ENCODE measurements at places on chromosomes 1 and 21.

DNA sequence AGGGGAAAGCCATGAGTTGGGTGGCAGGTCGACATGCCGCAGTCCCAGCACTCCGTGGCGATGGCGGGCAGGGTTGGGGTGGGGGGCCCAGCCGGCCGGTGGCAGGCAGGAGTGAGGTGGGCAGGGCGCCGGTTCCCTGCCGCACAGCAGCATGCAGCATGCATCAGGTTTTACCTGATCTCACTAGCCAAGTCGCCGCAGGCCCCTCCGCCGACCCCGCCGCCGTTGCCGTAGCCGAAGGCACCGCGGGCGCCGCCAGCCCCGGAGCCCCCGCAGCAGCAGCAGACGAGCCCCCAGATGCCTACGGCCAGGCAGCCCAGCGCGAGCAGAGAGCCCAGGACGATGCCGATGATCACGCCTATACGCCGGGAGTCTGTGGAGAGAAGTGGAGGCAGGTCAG, 6.7 kb downstream of the VSIG8 start:
- DNase-seq, result no peak

DNA sequence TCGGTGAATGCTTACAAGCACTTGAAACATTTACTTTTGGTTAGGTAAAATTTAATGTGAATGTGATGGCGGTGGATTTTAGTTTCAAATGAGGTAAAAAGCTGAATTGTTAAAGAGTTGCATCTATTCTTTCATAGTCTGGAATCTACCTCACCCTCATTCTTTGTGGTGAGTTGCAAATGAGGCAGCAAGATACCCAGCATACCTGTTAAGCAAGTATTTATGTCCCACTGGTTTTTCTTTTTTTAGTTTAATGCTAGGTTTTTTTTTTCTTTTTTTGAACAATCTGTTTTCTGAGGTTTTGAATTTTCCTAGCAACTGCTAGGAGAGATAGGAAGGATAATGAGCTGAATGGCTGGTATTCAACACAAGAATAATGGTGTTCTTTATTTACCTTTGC, 127.9 kb upstream of the CACYBP start:
- DNase-seq, result no peak

- DNase-seq, result no peak
These were observed 411.0 kb upstream of the ESRRG start for GRCh38 chr1:217133958-217134856.

GRCh38 chr1:31460027-31460426, 47.0 kb downstream of the SERINC2 start:
- no peak for DNase-seq

GRCh38 chr1:22521692-22522091, 41.6 kb upstream of the EPHA8 start:
- DNase-seq, result no peak

DNA sequence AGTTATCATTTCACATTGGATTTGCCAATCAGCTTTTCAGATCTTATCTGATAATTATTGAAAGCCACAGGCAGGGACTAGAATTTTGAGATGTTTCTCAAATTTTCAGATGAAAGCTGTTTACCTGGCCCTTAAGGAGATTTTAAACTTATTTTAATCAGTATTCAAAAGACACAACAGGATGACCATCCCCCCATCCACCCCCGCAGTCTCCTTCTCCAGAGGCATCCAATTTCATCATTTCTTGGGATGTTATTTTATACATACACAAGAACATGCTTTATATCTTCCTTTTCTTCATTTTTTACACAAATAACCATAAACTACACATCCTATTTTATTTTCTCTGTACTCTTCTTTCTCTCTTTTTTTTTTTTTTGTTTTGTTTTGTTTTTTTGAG, 470.9 kb downstream of the SMYD3 start:
- DNase-seq, result no peak

DNA sequence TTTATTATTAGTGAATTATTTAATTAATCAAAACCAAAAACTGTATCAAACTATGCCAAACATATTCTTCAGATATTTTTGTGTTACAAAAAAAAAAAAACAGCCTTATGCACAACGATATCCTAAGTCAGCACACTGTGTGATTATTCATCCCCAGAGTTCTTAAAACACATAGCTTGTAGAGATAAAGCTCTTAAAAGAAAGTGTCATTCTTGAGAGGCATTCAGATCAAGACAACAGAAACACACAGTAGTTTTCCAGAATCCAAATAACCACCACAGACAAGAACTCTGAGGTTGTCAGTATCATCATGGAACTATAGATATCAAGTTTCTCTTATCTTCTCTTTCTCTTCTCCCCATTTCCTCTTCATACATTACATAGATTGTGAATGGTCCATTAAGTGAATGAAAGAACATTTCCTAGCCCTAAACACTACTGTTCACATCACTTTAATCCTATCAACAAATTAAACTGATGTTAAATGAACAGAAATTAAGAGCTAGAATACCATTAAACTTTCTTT, 13.5 kb downstream of the ZZZ3 start:
- no peak for DNase-seq

GRCh38 chr1:65264197-65264929, 45.0 kb upstream of the DNAJC6 start:
- DNase-seq, result no peak

DNA sequence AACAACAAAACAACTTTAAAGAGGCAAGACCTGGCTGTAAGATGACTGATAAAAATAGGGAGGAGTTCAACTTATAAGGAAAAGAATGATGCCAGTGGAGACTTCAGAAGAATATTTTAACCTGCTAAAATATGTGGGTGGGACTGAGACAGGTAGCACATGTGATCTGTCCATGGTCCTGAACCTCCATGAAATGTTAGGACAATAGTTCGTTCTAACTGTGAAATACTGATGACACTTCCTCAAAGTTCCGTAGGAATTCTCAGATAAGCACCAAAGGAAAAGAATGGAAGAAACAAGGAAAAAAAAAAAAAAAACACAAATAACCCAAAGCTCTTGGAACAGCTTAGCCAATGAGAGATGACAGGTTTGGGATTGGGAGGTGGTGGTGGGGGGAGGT, 44.7 kb downstream of the CDC42BPA start:
- DNase-seq, result no peak

DNA sequence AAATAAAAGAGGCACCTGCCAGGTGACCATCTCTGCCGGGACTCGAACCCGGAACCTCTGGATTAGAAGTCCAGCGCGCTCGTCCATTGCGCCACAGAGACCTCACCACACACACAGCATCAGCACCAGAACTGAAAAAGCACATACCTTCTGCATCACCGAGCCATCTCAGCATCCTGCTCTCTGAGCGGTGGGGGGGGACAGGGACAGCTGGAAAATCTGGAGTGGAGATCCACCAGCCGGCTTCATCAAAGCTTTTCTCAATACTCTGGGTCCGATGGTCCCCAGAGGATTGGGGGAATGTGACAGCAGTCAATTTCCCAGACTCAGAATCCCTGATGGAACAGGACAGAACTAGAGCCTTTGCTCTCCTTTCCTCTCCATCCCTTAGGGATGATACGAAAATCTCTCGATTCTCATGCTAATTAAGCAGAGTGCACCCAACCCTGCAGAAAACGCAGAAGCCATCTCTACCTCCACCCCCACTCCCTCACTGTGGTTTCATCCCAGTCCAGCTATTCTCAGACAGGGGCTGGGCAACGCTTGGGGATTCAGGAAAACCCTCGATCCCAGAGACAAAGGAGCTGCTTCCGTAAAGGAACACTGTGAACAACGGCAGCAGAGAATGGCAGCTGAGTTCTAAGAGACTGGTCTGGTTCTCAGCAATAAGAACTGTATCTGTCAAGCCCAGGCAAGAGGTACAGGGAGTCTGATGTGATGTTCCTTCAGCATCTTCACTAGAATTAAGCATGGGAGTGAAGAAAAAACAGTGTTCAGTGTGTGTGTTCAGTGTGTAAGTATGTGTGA, 29.6 kb upstream of the CADM3 start:
- DNase-seq, result peak; percentile 14

- no peak for DNase-seq
These were observed 12.4 kb upstream of the USP1 start for GRCh38 chr1:62424411-62424810.

Measured in AG09309 (cell line).